T-helper 2 cell (primary cell): ENCODE measurements at places on chromosomes 1 and 21.

GRCh38 chr1:46065405-46065804 is 67.0 kb downstream of the PIK3R3 start:
- DNase-seq: peak; percentile 22

- no peak for DNase-seq
Observed at GRCh38 chr1:173208146-173208545, 1.0 kb upstream of the TNFSF4 start.

- DNase-seq: no peak
Observed at GRCh38 chr1:39204441-39205081, at the start of gene MACF1. Gene MACF1 (plus strand): TSS chr1:39204695. CDS start chr1:39205023, 328 bp downstream.

DNA sequence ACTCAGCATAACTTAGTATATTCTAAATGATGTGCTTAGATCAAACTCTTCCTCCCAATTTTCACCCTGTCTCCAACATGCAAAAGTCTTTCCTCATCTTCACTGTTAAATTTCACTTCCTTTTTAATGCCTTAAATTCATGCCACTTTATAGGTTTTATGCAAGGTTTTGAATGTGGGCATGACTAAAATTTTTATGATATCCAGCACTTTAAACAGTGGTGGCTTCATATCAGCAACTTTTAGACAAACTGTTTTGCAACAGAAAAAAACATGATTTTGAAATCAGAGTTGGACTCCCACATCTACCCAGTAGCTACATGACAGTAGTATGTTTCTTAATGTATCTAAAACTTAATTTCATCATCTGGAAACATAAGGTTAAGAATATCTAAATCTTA is 84.7 kb upstream of the ZP4 start:
- no peak for DNase-seq

DNA sequence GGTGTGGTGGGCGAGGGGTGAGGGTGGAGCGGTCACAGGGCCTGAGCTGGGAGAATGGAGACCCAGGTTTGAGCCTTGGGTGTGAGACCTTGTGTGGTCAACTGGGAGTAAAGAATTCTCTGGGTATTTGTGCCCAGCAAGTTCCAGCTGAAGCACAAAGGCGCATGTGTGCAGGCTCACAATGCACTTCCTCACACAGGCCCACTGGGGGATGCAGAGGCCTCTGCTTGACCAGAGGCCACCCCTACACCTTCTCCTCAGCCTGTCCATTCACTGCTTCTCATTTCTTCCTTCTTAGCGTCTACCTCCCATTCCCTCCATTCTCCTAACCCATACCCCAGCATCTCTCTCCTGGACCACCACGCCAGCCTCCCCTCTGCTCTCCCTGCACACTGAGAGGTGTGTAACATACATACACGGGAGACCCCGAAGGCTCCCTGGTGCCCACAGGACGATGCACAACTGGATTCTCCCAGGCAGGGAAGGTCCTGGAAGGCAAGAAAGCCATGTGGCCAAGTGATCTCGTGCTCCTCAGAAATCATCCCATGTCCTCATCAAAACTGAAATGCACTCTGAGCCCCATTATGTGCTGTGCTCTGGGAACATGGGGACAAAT is 12.3 kb upstream of the TTC39A start:
- no peak for DNase-seq

DNA sequence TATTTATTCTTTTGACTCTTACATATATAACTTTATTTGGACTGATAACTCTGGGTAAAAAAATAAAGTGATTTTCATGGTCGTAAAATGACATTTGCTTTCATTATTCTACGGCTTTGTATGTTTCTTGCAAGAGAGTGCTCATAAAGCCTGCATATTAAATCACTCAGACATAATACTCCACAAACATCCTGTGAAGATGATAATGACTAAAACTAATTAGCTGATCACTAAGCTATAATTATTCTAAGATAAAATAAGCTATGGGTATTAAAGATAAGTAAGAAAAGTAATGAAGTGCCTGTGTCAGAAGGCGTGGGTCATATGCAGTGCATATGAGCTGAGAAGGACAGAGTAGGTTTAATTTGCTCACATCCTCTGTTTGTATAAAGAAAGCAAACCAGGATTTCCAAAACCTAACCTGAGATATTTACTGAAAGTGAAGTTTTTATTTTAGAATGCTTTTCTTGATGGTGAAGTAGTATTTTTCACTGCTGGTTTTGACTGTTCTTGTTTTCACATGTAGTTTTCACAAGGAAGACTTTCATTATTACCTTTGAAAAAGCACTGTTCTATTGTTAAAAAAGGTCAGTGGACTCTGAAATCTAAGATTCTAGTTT is 278.8 kb downstream of the AMY1C start:
- DNase-seq: no peak

DNA sequence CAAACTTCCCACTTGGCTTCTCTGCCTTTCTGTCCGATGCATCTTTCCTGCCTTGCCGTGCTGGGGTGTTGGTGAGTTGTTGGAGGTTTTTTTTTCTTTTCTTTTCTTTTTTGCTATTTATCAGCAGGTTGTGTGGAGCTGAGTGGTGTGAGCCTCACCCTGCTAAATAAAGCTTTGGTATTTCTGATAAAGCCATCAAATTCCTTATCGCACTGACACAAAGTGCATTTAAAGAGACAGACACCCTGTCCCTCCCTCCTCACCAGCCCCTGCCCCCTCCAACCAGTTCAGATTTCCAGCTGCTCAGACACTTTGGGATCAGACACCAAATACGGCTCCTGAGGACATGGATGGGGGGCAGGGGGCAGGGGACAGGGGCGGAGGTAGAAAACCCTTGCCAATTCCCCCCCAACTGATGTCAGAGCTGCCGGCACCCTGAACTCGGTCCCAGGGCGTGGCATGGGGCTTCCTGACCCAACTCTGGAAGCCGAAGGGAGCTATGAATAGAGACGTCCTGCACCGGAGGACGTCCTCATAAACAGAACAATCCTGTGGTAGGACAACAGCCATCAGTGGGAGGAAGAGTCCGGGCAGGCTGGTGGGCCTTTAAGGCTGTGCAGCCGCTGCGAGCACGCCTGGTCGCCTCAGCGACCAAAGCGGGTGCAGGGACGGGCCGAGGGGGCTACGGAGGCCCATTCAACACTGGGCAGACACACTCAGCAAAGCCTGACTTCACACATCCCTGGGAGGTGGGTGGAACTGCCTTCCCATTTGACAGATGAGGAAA is 79.0 kb downstream of the CASZ1 start:
- no peak for DNase-seq

GRCh38 chr1:201025571-201026002 is 2.1 kb upstream of the KIF21B start:
- DNase-seq: no peak

GRCh38 chr1:37480125-37480466 is 5.7 kb downstream of the ZC3H12A start:
- no peak for DNase-seq

GRCh38 chr1:174326278-174326677 is 121.5 kb upstream of the GPR52 start:
- DNase-seq: no peak

- DNase-seq: no peak
Observed at GRCh38 chr1:184970691-184971161, 3.6 kb downstream of the NIBAN1 start.

GRCh38 chr1:153447498-153448170 is 12.8 kb downstream of the S100A7 start:
- no peak for DNase-seq

- DNase-seq: peak; percentile 50
Observed at GRCh38 chr1:212162635-212163034, 122.6 kb upstream of the PPP2R5A start.

GRCh38 chr1:3669421-3669821 is 17.1 kb downstream of the TP73 start:
- no peak for DNase-seq

DNA sequence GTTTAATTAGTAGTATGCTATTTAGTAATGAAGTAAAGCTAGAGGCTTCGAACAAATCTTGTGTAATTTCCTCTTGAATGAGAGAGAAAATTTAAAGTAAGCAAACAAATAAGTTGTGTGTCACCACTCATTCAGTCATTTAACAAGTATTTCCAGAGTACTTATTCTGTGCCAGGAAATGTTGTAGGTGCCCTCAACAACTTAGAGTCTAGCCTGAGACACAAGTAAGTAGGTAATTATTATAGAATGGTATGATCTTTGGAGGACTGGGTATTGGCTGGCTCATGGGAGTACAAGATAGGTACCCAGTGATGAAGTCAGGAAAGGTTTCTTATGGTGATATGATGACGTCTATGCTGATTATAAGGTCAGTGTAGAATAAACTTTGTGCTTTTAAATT is 17.4 kb upstream of the METTL18 start:
- no peak for DNase-seq

DNA sequence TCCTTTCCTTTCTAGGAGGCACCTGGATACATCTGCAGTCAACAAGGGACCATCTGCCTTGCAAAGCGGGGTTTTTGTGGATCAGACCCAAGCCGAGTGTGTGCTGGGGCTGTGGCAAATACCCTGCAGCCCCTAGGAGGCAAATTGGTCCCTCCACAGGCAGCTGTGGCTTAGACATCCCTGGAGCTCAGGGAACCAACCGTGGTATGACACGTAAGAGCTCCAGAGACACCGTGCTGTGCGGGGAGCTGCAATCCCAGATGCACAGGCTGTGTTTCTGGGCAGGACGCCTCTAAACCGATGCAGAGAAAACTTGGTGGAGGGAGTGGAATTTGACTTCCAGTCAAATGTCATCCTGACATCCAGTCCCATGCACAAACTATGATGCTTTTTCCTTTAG is 141.5 kb downstream of the KAZN start:
- DNase-seq: no peak

- DNase-seq: no peak
Observed at GRCh38 chr1:29934255-29934772, 698.0 kb downstream of the PTPRU start.

GRCh38 chr21:17250778-17251241 is 262.0 kb upstream of the CXADR start:
- DNase-seq: no peak

- DNase-seq: no peak
Observed at GRCh38 chr1:177356674-177357435, 186.1 kb downstream of the BRINP2 start.

- peak; percentile 25 for DNase-seq
Observed at GRCh38 chr1:22048351-22049192, 3.9 kb upstream of the CDC42 start.

- DNase-seq: no peak
Observed at GRCh38 chr1:2270260-2271100, 42.4 kb downstream of the SKI start.

DNA sequence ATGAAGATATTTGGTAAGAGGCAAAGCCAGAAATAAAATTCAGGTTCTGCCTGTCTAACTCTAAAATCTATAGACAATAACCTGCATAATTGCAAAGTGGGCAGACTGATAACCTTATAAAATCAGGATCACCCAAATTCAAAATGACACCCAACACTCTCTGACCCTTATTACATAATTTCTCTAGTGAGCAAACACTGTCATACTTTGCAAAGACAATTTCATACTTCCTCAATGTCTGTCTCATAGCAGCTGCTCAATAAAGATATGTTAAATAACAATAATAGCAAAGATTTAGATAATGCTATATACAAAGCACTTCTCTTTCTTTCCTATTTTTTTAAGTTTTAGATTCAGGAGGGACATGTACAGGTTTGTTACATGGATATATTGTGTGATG is 118.5 kb downstream of the UCHL5 start:
- DNase-seq: no peak

- DNase-seq: no peak
Observed at GRCh38 chr1:207335695-207336363, 14.4 kb downstream of the CD55 start.

GRCh38 chr21:44375761-44376241 is 22.4 kb downstream of the TRPM2 start:
- no peak for DNase-seq

DNA sequence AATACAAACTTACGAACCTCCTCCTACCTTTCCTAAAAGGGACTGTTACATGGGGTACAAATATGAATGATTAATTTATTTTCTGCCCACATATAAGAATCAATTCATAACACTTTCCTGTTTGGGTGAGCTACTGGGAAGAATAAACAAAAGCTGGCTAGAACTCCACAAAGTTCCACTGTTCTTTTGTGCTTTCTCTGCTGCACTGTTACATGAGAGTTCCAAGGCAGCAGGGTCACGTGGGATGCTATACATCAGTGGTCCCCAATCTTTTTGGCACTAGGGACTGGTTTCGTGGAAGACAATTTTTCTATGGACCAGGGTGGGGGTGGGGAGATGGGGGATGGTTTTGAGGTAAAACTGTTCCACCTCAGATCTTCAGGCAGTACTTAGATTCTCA is 2.2 kb upstream of the ANGPTL7 start:
- DNase-seq: no peak

GRCh38 chr1:156836041-156836654 is 19.5 kb upstream of the SH2D2A start:
- peak; percentile 18 for DNase-seq

DNA sequence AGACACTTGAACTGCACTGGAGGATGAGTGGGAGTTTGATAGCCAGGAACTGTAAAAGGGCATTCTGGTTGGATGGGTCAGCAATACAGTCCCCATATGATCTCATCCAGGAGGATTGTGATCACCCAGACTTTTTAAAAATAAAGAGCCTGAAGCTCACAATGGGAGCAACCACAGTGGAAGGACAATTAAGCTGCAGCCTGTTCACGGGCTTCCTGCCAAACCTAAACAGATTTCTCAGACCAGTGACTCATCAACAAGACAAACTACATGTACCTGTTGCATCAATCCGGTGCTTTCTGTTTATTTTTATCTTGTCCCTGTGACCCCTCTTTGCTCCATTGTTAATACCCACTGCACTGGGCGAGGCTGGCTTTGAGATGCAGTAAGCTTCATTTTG is 52.3 kb downstream of the PAPPA2 start:
- DNase-seq: no peak

GRCh38 chr21:16838331-16838730 is 674.5 kb upstream of the CXADR start:
- no peak for DNase-seq

- DNase-seq: no peak
Observed at GRCh38 chr1:53408013-53408754, 51.0 kb upstream of the DMRTB1 start.

DNA sequence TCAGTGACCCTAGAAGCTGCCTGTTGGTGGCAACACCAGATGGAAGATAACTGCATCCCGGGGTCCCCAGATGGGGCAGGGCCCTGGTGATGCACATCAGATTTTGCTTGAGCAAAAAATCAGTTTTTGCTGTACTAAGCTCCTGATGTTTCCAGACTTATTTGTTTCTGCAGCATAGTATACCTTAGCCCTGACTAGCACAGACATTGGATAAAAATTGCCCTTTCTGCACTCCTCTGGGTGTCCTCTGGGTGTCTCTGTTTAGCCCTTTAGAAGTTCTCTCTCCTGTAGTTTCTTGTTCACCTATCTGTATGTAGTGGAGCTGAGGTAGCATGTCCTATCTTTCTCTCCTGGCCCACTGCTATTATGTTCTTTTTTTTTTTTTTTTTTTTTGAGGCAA is 30.3 kb upstream of the PLA2G2C start:
- DNase-seq: no peak
